Glomerular endothelial cell (primary cell): ENCODE measurements at places on chromosomes 7 and 10.

GRCh38 chr10:36428507-36428906, 696.9 kb upstream of the ANKRD30A start:
- DNase-seq, result no peak

DNA sequence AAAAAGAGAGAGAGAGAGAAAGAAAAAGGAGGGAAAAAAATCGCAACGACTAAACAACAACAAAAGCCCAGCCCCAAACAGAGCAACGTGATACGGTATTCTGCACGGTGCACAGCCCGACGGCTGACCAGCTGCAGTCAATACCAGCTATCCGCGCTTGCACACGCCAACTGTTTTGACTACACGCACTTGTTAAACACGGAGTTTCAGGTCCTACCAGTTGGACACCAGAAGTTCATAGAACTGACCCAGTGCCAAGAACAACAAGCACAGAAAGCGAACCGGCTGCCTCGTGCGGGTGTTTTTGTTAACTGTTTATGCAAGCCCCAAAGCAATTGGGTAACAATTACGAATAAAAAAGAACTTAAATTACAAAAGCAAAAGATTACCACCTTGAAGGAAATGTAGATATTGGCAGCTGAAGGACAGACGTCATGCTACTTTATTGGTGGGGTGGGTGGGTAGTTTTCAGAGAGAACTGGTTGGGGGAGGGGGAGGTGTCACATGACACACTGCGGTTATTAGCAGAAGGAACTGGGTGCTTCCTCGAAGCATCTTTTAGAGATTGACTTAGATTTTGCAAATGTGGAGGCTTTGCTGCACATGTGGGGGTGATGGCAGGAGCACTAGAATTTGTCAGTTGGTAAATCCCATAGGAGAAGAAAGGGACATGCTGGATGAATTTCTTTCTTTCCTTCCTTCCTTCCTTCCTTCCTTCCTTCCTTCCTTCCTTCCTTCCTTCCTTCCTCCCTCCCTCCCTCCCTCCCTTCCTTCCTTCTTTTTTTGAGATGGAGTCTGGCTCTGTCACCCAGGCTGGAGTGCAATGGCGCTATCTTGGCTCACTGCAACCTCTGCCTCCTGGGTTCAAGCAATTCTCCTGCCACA, 110.6 kb upstream of the EFCAB10 start:
- peak; percentile 69 for DNase-seq

- DNase-seq, result no peak
Observed at GRCh38 chr7:69445541-69445940, 152.7 kb upstream of the AUTS2 start.

DNA sequence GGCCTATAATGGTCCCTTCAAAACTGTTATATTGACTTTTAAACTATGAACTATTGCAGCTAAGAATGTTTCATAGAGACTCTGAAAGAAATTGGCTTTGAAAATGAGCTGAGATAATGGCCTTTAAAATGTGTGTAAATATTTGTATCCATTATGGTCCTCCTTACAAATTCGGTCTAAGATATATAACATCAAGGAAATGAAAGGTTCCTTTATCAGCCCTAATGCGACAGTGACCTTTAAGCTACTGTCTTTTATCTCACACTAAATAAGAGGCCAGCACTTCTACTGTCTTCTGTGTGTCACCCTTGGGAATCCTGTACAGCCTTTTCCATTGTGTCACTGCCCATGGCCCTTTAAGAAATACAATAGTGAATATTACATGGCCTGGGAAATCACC, 19.5 kb downstream of the COL28A1 start:
- DNase-seq, result no peak

DNA sequence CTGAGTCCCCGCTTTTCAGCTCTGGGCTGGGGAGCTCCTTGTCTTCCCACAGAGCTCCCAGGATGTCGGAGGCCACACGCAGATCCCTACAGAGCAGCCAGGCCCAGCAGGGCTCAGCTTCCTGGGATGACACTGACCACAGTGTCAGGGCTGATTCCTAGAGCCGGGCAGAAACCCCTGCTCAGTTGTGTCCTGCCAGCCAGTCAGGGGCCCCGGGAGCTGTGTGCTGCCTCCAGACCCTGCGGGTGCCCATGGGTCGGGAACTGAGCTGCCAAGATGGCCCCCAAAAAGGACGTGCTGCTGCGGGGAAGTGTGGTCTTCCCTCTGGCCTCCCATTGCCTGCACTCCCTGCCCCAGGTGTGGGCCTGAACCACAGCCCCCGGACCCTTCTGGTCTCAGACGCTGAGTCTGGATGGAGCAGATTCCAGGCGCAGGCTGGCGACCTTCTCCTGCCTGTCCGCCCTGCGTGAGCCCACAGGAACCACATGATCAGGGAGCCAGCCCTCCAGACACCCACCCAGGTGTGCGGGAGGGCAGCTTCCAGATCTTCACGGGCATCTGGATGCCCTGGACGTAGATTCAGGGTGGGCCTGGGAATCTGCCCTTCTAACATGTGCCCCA, 217.4 kb downstream of the MAD1L1 start:
- no peak for DNase-seq

DNA sequence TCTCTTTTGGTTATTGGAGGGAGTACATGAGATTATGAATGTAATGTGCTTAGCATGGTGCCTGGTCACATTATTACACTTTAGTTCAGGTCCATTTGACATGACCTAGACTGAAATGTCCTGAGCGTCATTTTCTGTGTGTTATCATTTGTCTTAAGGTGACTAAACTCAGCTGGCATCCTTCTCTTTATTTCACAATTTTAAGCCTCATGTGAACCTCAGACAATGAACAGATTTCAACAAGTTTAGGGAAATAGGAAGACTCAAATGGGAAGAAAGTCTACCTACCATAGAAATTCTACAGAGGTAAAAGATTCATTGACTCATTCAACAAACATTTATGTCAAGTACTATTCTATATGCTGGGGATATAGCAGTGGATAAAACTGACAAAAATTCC, 70.2 kb upstream of the EXOC6 start:
- DNase-seq, result no peak

DNA sequence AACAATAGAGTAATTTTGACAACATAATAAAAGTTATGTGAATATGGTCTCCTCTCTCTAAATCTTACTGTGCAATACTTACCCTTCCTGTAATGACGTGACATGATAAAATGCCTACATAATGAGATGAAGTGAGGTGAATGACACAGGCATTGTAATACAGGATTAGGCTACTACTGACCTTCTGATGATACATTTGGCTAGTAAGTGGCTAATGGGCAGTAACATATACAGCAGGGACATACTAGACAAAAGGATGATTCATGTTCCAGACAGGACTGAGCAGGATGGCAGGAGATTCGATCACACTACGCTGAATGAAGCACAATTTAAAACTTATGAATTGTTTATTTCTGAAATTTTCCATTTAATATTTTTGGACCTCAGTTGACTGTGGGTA, 4.7 kb downstream of the C10orf88 start:
- DNase-seq, result no peak

DNA sequence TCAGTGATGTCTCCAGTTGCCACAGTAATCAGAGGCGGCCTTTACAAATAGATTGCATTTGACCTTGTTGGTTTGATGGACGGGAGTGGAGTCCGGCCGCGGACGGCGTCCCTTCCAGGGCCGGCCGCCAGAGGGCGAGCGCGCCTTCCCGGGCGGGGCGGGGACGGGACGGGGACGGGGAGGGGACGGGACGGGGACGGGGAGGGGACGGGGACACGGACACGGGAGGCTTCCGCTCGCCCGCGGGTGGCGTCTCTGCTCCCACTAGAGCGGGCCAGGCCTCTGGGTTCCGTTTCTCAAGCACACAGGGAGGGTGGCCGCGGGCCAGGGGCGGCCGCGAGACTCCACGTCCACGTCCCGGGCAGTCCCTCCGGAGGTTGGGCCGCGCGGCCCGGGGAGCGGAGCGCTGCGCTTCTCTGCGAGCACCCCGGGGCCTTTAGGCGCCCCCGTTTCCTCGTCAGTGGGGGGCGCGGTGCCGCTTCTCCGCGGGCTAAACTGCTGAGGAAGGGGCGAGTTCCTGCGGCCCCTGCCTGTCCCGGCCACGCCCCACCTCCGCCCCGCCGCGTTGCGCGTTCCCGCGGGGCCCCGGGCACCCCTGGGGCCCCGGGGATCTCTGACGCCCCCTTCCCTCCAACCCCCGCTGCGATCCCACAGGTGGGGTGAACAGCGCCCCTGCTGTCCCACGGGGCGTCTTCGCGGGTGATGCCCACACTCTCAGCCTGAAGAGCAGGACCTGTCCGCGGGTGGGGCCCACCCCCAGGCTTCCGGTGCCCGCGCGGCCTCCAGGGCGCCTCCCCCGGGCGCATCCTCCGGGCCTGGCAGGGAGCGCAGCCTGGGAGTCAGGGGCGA, 84.2 kb upstream of the MKI67 start:
- DNase-seq, result no peak

- DNase-seq, result no peak
Observed at GRCh38 chr10:120415709-120416330, 41.2 kb upstream of the PLPP4 start.

DNA sequence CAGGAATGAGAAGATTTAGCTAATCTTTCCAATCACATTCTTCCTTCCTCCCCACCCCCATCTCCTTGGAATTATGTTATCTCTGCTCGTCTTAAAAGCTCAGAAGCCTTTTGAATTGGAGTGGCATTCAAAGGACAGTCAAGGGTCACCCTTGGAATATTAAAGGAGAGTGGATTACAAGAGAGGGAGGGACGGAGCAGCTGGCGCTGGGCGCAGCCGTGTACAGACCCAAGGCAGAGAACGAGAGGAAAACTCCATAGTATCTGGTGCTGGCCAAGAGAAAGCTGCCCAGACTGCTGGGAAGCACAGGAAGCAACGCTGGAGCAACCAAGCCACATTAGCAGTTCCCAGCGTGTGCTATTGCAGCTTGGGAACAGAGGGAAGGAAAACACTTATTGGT, 95.7 kb downstream of the POU6F2 start:
- peak; percentile 0 for DNase-seq

- DNase-seq, result no peak
Observed at GRCh38 chr7:31814187-31814586, 127.2 kb downstream of the PPP1R17 start.

DNA sequence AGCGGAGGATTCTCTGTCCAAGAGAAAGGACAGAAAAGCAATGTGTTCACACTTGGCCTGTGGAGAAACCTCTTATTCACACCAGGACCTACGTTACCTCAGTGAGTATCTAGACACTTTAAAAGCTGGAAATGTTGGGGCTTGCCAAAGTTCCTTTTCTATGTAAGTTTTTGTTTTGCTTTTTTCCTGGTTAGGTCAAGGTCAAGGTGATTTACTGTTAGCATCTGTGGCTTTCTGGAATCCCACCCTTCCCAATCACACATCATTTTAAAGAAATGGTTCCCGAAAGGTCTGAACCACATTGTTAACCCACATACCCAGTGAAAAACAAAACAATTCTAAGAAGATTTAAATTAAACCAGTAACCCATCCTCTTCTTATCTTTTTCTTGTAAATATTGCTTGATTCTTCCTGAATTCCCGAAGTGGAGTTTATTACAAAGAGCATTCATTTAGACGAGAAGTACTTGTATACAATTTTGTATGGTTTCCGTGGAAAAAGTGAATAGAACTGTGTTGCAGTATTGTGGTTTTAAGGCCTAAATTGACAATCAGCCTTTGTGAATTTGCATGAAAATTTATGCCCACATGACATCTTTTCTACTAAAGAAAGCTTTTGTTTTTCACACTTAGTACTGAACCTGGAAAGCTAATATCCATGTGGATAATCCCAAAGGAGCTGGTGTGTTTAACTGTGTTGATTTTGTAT, 827.0 kb upstream of the IGFBP3 start:
- no peak for DNase-seq

DNA sequence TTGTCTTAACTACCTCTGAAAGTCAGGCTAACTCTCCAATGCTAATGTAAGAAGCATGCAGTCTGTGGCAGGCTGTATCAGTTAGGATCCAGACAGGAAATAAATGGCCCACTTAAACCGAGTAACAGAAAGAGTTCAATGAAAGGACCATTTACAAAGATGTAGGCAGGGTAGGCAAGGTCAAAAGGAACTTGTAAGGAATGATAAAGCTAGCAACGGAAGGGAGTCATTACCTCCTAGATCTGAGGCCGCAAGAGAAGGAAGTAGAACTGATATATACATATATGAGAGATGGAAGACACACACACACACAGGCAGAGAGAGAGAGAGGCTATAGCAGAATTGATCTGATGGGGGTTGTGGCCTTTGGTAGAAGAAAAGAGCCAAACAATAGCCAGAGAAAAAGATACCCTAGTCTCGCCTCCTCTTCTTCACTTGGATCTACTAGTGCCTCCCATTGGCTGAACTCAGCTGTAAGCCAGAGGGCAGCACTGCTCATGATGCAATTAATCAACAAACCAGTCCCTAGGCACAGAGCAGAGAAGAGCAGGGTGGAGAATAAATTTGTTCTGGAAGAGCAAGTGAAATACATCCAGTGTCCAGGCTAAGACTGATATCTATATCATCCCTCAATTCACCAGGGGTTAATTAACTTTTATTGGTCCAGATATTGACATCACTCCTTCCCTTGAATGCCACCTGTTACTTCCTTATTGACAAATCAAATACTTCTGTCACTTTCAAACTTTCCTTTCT, 91.2 kb downstream of the LSMEM1 start:
- DNase-seq, result no peak

- DNase-seq, result no peak
Observed at GRCh38 chr7:30181211-30181610, 46.4 kb downstream of the MTURN start.

DNA sequence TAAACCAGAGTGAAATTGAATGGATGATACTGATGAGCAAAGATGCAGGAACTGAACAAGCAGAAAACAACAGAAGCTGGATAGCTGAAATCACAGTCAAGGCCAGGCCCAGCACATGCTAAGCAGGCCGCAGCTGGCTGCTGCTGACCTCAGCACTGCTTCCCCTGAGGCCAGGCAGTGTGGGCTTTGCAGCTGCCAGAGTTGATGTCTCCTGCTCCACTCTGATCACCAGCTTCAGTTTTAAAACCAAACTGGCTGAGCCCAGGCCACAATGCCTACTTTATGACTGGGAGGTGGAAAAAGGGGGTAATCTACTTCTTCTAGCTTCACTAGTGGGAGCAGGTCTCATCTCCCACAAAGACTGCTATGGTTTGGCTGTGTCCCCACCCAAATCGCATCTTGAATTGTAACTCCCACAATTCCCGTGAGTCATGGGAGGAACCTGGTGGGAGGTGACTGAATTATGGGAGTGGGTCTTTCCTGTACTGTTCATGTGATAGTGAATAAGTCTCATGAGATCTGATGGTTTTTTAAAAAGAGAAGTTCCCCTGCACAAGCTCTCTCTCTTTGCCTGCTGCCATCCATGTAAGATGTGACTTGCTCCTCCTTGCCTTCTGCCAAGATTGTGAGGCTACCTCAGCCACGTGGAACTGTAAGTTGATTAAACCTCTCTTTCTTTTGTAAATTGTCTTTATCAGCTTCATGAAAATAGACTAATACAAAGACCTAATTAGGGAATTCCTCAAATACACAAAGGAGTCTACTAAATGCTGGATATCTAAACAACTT, 136.4 kb upstream of the ITGB1 start:
- no peak for DNase-seq

GRCh38 chr7:5443678-5444077, 20.0 kb upstream of the TNRC18 start:
- DNase-seq, result no peak

GRCh38 chr10:102414749-102415148, 3.8 kb downstream of the PSD start:
- no peak for DNase-seq

- DNase-seq, result peak; percentile 16
Observed at GRCh38 chr7:85890244-85890811, 703.5 kb upstream of the SEMA3D start.

- DNase-seq, result peak; percentile 22
Observed at GRCh38 chr10:68955355-68955831, 577 bp upstream of the DDX21 start.

GRCh38 chr10:23505797-23506465, 67.1 kb downstream of the OTUD1 start:
- no peak for DNase-seq

- no peak for DNase-seq
Observed at GRCh38 chr10:62858364-62858763, 42.2 kb upstream of the EGR2 start.
